ENCODE measurements at places on chromosomes 4 and X.

- no peak for DNase-seq
These were observed 2.8 kb downstream of the ZNF157 start for GRCh38 chrX:47373198-47373597.

- peak; percentile 22 for DNase-seq
These were observed 329.4 kb upstream of the PCDH18 start for GRCh38 chr4:137861682-137862081.

GRCh38 chr4:138199568-138200235 lies 42.4 kb downstream of the SLC7A11 start:
- peak; percentile 87 for DNase-seq

DNA sequence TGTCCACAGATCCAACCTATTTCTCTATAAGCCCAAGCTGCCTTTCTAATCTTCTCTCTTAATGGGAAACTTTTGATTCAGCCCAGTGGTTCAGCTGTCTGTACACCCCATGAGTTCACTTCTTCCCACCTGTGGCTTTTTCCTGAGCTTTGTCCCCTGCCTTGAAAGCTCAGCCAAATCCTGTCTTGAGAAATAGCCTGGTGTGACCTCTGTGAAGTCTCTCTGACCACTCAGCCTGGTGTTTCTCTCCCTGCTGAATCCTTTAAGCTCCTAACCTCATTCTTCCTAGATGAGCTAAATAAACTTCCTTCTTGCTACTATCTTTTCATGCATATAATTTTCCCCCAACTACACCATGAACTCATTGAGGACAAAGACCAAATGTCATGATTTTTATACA lies 15.2 kb upstream of the HERC5 start:
- DNase-seq, result no peak

- DNase-seq, result peak; percentile 81
These were observed 4.3 kb downstream of the AMTN start for GRCh38 chr4:70522626-70523025.

DNA sequence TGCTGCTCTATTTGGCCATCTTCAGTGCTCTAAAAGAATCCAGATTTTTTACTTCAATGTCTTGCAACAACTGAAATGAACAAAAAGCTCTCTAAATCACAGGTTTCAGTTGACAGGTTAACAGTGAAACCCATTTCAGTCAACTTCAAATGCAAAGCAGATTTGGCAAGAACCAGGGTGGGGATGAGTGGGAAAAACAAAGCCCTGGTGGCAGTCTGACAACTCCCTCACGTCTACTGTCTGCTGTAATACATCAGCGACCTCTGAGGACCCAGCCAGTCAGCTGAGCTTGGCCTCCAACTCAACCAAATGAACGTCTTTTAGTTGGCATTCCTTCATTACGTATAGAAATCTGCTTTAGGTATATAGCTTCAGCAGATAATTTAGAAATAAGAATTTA lies 95.8 kb downstream of the COL25A1 start:
- DNase-seq, result no peak

DNA sequence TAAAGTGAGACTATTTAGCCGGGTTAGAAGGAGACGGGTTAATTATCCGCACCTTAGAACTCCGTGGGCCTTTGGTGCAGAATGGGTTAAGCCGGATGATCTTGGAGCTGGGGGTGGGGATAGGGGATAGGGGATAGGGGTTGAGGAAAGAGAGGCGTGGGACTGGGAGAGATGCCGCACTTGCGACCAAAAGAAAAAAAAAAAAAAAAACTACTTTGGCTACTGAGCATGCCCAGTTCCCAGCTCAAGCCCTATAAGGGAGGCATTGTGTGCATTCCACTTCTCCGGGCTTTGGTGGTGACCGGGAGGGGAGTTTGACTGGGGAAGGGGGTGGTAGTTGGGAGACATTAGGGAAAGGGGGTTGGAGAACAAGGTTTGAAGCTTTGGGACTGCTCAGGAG lies at the start of gene SLITRK4:
SLITRK4 (minus strand) TSS at position 187 of the 400 bp plus-strand sequence. CDS start 4,993 bp downstream, outside the sequence.
- no peak for DNase-seq

GRCh38 chr4:7967501-7968261 lies 28.0 kb upstream of the AFAP1 start:
- peak; percentile 30 for DNase-seq

- no peak for DNase-seq
These were observed 933.2 kb downstream of the ADGRL3 start for GRCh38 chr4:62133101-62133897.

DNA sequence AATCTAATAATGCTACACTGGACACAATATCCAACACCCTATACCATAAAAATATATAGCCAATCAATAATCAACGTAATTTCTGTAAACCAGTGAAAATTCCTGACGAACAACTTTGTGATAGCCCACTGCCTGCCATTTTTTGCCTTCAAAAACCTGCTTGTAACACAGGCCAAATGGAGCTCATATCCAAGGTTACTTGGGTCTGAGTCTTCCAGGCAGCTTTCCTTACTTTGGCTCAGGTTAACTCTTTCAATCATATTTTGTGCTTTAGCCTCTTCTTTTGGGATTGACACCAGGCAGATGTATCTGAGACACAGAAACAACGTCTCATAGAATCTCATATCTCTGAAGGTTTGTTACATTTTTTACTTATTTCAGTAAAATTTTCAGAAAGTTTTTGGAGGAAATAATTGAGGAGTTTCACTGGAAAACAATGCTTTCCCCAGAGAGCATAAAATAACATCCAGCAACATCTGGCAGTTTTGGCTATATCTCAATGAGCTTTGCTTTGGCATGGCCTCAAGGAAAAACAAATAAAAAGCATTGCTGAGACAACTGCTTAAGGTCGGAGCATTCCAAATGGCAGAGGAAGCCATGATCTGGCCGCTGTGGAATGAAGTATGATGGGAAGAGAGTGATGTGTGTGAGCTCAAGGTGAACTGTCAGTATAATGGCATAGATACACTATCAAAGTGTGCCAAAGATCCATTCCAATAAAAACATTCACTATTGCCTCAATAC lies 162.9 kb upstream of the SPIN4 start:
- peak; percentile 36 for DNase-seq

DNA sequence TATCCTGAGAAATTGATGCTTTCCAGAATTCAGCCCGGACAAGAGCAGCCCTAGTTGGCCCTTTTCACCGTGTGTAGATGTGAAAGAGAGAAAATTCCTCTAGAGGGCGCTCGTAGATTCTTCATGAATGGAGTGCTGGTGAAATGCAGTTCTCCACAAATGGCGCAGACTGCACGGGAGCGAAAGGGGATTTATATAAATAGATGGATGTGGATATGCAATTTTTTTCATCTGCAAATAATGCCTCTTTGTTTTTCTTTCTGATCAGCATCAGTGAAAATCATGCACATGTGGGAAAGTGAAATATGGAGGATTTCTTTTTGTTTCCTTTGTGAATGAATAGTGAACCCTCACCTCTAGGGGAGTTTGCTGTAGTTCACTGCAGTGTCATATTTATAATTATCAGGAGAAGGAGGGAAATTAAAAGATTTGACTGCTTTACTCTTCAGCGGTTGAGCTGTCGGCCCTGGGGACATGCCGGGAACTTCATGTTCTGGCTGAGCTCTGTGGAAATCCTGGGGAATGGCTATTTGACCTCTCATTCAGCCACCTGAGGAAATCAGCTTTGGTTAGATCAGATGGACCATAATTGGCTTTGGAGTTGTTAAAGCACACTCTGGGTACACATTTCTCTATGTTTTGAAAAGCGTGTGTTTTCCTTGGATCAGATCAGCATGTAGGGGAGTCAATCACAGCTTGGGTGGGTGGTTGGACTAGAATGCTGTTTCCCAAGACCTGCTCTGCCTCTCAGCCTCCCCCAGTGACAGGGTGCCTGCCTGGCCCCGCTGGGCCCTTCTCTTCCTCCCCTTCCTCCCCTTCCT lies 115.0 kb upstream of the SHISA3 start:
- peak; percentile 86 for DNase-seq

DNA sequence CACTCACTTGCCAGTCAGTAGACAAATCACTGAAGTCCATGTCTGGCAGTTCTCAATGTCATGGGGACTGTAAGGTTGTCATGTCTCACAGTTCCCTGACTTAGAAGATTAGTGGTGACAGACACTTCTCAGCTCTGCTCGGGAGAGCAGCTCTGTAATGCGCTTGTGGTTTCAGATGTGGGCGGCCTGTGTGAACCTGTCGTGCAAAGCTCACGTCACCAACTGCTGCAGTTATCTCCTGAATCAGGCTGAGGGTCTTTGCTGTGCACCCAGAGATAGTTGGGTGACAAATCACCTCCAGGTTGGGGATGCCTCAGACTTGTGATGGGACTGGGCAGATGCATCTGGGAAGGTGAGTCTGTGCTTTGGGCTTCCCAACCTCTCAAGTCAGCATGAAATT lies at the start of gene IL9R:
IL9R (plus strand) TSS at position 261 of the 400 bp plus-strand sequence; CDS start at position 325, 64 bp downstream.
- no peak for DNase-seq

DNA sequence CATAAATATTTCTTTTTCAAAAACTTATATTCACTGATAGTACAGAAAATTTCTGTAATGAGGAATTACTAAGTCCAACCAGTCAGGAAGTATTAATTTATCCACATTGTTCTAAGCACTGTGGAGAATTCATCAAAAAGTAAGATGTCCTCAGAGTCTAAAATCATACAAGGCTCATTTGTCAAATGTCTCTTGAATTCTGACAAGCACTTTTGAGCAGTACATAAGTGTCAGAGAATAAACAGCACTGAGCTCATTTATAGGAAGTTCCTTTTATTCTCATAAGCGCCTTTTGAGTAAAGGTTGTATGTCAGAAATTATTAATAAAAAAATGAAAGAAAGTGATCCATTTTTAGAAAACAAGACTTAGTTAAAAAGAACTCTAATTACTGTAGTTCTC lies 523.2 kb upstream of the EPHA5 start:
- no peak for DNase-seq

DNA sequence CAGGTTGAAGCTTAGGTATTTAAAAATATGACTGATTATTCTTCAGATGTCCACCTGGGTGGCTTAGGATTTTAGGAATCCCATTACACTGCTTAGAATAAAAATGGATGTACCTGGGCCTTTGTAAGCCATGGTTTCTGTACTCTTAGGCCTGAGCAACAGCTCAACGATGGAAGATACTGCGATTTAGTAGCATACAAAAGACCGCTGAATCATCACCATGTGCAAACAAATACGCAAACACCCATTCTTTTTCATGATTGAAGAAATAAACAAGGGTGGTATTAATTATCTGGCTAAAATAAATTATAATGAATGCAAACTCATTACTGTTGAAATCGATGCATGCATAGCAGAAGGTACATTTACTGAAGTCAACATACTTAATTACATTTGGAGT lies 188.9 kb downstream of the ZNF330 start:
- no peak for DNase-seq

GRCh38 chrX:9923357-9923756 lies 43.8 kb upstream of the CLDN34 start:
- no peak for DNase-seq

DNA sequence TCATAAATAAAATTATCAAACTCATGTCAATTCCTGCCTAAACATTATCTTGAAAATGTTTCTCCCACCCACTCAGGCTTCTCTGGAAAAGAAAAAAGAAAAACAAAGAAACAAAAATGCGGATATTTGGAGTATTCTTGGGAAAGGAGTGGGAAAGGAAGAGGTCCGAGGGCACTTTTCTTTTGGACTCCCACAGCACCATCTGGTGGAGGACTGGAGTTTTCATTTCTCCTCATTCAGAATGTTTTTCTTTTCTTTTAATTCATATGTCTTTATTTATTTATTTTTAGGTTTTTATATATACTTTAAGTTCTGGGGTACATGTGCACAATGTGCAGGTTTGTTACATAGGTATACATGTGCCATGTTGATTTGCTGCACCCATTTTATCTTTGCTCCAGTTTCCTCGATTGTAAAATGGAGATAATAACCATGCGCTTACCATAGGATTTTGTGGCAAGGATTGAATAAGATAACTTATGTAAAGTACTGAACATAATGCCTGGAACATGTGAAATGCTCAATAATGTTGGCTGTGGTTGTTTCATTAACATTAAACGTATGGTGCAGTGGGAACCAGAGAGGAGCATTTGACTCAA lies 8.0 kb upstream of the KCNE5 start:
- peak; percentile 45 for DNase-seq

- DNase-seq, result peak; percentile 10
These were observed 270.1 kb downstream of the PTTG2 start for GRCh38 chr4:38230121-38230801.

DNA sequence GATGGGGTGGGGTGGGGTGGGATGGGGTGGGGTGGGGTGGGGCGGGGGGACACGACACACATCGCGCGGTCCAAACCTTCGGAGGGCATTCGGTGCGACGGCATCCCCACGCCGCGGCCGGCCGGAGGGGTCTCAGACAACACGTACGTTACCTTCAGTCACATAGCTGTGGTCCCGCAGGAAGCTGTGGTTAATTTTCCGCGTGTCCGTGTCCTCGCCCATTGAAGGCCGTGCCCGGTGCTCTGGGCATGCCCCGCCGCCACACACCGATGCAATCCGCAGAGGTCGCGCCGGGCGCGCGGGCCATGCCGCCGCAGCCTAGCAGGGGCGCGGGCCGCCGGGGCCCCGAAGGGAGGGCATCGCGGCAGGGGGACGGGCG lies 417 bp downstream of the PPP2R2C start:
- no peak for DNase-seq

All from MCF 10A (cell line).